ENCODE measurements at places on chromosomes 2 and 18.

- no peaks in the 10 kb centered on the region for H3K27me3 ChIP-seq
- no peak for DNase-seq
- H3K4me3 ChIP-seq: no peak overlapping the region
- H3K27ac ChIP-seq: no peak overlapping the region
- H3K4me1 ChIP-seq: peaks cover 41% of the 10 kb centered on the region
These were observed 15.6 kb downstream of the RPRD1A start for GRCh38 chr18:36051760-36052159.

DNA sequence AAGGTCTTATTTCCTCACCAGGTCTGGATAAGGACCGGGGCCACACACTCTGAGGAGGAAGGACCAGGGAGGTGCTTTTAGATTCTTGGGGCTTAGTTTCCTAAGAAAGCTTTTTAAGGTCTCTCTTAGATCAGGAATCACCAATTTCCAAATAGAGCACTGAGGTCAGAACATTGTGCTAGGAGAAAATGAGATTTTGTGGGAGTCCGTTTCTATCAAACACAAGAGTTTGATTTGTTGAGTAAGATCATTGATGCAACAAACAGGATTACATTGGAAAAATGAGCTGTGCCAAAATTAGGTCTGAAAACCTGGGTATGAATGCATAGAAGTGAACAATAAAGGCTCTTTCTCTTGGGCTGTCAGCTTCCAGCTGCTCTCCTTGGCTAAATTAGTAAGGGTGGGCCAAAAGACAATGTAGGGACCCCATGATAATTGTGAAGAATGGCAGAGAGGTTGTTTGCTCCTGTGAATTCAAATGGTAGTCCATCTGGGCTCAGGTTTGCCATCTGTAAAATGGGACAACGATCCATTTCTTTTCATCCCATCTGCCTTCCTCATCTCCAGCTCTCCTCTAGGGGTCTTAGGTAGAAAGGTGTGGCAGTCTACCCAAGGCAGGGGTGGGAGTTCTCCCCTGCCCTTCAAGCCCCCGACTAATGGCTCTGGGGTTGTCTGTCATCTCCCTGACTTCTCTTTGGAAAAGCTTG, 20.0 kb downstream of the IGFBP2 start:
- H3K4me1 ChIP-seq: no peaks in the 10 kb centered on the region
- H3K27me3 ChIP-seq: peaks cover 6% of the 10 kb centered on the region
- H3K4me3 ChIP-seq: no peak overlapping the region
- no peaks in the 10 kb centered on the region for H3K36me3 ChIP-seq
- no peak overlapping the region for H3K27ac ChIP-seq

DNA sequence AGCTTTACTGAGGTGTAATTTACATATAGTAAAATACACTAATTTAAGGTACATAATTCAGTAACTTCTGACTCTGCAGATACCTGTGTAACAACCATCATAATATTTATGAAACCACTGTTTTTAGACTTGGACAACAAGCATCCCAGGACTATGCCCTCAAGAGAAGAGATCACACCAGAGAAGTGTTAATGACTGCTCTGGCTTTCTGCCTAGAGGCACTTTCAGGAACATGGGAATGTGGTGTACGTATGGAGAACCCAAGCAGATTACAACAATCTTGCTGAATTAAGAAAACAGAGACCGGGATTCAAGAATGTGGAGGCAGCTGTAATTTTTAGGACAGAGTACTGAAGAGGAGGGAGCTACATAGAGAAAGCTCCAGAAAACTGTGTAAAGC, 475.2 kb downstream of the LPIN1 start:
- DNase-seq: no peak
- no peak overlapping the region for H3K27ac ChIP-seq
- no peaks in the 10 kb centered on the region for H3K4me1 ChIP-seq
- H3K27me3 ChIP-seq: no peaks in the 10 kb centered on the region

DNA sequence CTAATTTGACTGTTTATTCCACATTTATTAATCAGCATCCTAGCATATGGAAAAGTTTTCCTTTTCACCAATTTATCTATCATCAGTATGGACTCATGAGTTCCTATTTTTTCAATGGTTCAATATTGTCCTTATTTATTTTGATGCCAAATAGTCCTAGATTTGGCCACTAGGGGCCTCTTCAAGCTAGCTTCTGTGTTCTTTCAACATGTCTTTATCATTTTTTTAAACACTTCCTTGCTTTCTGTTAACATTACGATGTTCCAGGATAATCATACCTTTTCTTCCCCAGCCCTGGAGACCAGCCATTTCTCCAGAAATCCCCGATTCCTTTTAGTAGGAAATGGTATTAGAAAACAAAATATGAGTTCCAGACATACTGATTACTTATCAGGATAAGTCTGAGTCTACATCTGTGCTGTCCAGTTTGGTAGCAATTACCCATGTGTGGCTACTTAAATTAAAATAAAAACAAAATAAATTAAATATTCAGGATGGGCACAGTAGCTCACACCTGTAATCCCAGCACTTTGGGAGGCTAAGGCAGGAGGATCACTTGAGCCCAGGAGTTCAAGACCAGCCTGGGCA, 70.6 kb downstream of the RPE start:
- no peak for DNase-seq
- H3K36me3 ChIP-seq: no peaks in the 10 kb centered on the region
- no peak overlapping the region for H3K27ac ChIP-seq
- H3K4me1 ChIP-seq: no peaks in the 10 kb centered on the region

DNA sequence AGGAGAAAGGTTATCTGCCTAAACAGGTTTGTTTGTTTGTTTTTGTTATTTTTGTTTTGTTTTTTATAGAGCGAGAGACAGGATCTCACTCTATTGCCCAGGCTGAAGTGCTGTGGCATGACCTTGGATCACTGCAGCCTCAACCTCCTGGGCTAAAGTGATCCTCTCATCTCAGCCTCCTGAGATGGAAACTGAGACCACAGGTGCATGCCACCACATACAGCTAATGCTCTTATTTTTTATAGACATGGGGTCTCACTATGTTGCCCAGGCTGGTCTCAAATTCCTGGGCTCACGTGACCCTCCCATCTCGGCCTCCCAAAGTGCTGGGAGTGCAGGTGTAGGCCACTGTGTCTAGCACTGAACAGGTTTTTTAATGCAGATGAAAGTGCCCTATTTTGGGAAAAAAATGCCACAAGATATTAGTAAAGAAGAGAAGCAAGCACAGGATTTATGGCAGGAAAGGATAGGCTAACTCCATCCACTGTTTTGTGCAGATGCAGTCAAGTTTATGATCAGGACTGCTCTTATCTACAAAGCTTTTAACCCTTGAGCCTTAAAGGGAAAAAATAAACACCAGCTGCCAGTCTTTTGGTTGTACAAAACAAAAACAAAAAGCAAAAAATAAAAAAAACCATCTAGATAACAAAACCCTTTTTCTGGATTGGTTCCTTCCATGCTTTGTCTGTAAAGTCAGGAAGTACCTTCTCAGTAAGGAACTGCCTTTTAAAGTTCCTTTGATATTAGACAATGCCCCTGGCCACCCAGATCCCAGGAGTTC, 29.4 kb downstream of the MAP4K3 start:
- DNase-seq: no peak
- no peaks in the 10 kb centered on the region for H3K36me3 ChIP-seq
- peaks cover 83% of the 10 kb centered on the region for H3K4me1 ChIP-seq
- no peaks in the 10 kb centered on the region for H3K27me3 ChIP-seq
- H3K4me3 ChIP-seq: no peak overlapping the region
- H3K27ac ChIP-seq: peak overlapping the region; percentile 67

- peaks cover 48% of the 10 kb centered on the region for H3K36me3 ChIP-seq
- no peak for DNase-seq
- no peak overlapping the region for H3K4me3 ChIP-seq
- peaks cover 54% of the 10 kb centered on the region for H3K4me1 ChIP-seq
These were observed 57.1 kb downstream of the FBLN7 start for GRCh38 chr2:112195167-112195766.

- no peaks in the 10 kb centered on the region for H3K36me3 ChIP-seq
- no peak for DNase-seq
- no peaks in the 10 kb centered on the region for H3K4me1 ChIP-seq
- peaks cover 32% of the 10 kb centered on the region for H3K27me3 ChIP-seq
- no peak overlapping the region for H3K4me3 ChIP-seq
- H3K27ac ChIP-seq: no peak overlapping the region
These were observed 32.3 kb upstream of the OLA1 start for GRCh38 chr2:174280596-174280995.

All from activated T-cell treated with anti-CD3 and anti-CD28 coated beads, Interleukin-2, amount 50 U/mL, for 24 hours (primary cell).